ENCODE measurements at places on chromosomes 12 and 14. TPM values are rescaled to one million over a fixed set of nuclear protein-coding genes. Genes with fewer than 3 reads are reported as not detected.

DNA sequence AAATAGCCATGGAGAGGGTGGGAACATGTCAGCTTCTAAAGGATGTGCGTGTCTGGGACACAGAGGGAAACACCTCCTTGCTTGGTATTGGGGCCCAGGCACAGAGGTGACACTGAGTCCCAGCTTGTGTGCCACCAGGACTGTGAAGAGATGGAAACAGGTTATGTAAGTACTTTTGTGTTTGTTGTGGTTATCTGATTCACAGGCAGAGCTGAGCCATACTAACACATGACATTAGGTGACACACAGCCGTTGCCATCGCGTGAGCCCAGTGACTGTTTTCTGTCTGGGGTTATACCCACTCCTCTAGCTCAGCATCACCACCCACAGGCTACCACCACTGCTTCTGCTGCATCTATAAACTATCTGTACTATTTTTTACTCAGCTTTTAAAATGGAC lies 12.1 kb upstream of the FLVCR2 start:
- H3K4me3 ChIP-seq: peak overlapping the region; percentile 91
- H3K27ac ChIP-seq: peak overlapping the region; percentile 98
- H3K27me3 ChIP-seq: no peaks in the 10 kb centered on the region
- peaks cover 4% of the 10 kb centered on the region for H3K36me3 ChIP-seq
- H3K4me1 ChIP-seq: peaks cover 44% of the 10 kb centered on the region

DNA sequence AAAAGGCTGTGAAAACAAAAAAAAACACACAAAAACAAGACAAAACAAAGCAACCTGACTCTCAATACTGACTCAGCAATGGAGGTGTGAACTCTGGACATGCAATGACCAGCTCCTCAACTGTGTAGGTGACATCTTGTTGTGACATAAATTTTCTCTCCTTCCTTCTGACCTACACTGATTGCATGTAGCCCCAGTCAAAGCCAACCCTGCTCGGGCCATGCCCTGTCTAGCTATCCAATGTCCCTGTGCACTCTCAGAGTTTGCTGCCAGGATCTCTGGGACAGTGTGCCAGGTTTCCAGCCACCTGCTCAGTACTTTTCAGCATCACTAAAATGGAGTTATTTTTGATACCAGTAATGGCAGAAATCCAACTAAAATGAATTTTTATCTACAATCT lies 18.9 kb upstream of the CRACR2A start:
- H3K4me1 ChIP-seq: peaks cover 23% of the 10 kb centered on the region
- peak overlapping the region; percentile 70 for H3K27ac ChIP-seq
- no peaks in the 10 kb centered on the region for H3K27me3 ChIP-seq
- no peaks in the 10 kb centered on the region for H3K36me3 ChIP-seq
- H3K4me3 ChIP-seq: no peak overlapping the region

DNA sequence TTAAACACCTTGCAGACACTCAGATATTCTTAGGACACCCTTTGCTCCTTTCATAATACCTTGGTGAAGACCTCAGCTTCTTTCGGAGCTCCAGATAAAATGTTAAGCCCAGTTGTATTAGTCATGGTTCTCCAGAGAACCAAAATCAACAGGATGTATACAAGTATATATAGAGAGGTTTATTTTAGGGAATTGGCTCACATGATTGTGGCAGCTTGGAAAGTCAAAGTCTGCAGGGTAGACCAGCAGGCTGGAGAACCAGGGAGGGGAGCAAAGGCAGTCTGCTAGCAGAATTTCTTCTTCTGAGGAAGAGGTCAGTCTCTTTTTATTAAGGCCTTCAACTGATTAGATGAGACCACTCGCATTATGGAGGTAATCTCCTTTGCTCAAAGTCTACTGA lies 6.9 kb upstream of the IGF1 start:
- DNase-seq: no peak
- peaks cover 15% of the 10 kb centered on the region for H3K27me3 ChIP-seq
- H3K4me3 ChIP-seq: no peak overlapping the region
- peaks cover 3% of the 10 kb centered on the region for H3K4me1 ChIP-seq
- no peaks in the 10 kb centered on the region for H3K36me3 ChIP-seq

DNA sequence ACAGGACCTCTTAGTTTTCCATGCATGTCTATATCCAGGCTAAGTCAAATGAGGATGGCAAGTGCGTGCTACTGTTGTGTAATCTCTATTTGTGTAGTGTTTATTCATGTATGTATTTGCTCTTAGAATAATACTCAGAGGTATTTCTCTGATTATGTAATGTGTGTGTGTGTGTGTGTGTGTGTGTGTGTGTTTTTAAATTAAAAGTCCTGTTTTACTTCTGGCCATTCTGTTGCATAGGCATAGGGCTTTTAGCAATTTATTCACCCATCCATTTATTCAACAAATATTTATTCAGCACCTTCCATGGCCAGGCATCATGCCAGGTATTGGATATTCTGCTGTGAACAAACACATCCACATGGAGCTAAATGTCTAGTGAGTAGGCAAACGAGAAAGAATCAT lies 63.5 kb downstream of the PELI2 start:
- H3K4me3 ChIP-seq: no peak overlapping the region
- DNase-seq: no peak
- H3K36me3 ChIP-seq: peaks cover 10% of the 10 kb centered on the region
- H3K4me1 ChIP-seq: peaks cover 8% of the 10 kb centered on the region

DNA sequence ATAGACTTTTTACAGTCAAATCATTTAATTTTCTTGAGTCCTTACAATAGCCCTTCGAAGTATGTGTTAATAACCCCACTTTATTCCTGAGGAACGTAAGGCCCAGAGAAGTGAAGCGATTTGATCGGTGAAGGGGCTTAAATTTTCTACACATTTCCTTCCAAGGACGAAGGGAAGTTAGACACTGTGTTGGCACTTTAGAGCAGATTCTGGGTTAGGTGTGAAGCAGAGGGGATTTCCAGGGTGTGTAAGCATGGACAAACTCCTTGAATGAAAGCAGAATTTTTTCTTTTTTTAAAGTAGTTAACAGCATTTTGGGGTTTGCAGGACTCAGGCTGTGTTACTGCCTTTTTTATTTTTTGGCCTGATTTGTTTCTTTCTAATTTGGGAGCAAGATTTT lies 38.9 kb downstream of the PRORP start:
- no peak for DNase-seq
- H3K36me3 ChIP-seq: peaks cover 16% of the 10 kb centered on the region
- peak overlapping the region; percentile 19 for H3K4me3 ChIP-seq

DNA sequence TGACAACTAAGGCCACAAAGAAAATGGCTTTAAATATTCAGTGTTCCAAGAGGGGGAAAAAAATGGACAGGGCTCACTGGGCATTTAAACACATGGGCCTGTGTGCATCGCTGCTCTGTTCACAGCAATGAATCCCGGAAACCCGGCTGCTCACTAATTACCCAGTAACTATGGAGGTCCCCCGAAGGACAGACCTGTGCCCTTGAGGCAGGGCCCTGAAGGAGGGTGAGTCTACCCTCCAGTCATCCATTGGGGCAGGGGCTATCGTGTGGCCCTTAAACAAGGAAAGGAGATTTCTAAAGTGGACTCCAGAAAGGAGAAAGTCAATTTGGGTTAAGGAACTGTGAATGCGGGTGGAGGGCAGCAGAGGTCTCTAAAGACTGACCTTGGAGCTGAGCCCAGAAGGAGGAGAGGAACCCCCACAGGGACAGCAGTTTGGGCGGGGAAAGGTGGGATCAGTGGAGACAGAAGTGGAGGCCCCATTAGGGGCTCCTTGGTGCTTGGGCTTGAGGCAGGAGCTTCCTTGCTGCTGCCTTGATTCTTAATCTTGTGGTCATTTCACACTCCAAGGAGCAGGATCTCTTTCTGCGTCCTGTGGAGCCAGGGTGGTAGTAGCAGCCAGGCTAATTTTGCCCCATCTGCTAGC lies 1.4 kb upstream of the CLMN start:
- H3K4me1 ChIP-seq: peaks cover 17% of the 10 kb centered on the region
- no peak overlapping the region for H3K27ac ChIP-seq
- peaks cover 40% of the 10 kb centered on the region for H3K27me3 ChIP-seq
- peaks cover 2% of the 10 kb centered on the region for H3K36me3 ChIP-seq

GRCh38 chr14:61132894-61133293 lies 148.2 kb downstream of the TMEM30B start:
- H3K27ac ChIP-seq: no peak overlapping the region
- no peak for DNase-seq
- peaks cover 20% of the 10 kb centered on the region for H3K27me3 ChIP-seq
- H3K4me3 ChIP-seq: no peak overlapping the region
- H3K4me1 ChIP-seq: peaks cover 6% of the 10 kb centered on the region
- no peaks in the 10 kb centered on the region for H3K36me3 ChIP-seq

OTX2 gene
- not detected for total RNA-seq

DNA sequence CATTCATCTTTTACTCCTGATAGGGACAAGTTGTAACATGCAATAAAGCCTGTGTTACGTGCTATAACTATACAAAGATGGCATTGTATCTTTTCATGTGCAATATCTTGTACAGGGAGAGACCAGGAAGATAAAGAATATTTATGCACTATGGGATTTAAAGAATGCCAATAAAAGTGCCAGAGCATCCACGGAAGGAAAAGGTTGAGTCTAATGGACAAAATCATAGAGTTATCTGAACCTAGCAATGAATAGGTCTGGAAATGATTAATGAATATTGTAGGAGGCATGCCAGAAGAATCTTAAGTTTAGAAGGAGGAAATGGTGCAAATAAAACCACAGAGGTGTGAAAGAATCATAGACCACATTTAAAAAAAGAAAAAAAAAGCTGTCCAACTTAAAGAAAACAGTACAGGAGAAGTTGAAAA lies 263.9 kb downstream of the KCNC2 start:
- peaks cover 14% of the 10 kb centered on the region for H3K4me1 ChIP-seq
- no peak for DNase-seq
- peak overlapping the region; percentile 72 for H3K4me3 ChIP-seq
- no peaks in the 10 kb centered on the region for H3K36me3 ChIP-seq

GRCh38 chr14:60622917-60623257 lies 26.4 kb downstream of the SIX1 start:
- no peaks in the 10 kb centered on the region for H3K4me1 ChIP-seq
- no peaks in the 10 kb centered on the region for H3K36me3 ChIP-seq
- DNase-seq: no peak
- peaks cover 38% of the 10 kb centered on the region for H3K27me3 ChIP-seq

FBRSL1 gene
- total RNA-seq: 79.3 TPM

DNA sequence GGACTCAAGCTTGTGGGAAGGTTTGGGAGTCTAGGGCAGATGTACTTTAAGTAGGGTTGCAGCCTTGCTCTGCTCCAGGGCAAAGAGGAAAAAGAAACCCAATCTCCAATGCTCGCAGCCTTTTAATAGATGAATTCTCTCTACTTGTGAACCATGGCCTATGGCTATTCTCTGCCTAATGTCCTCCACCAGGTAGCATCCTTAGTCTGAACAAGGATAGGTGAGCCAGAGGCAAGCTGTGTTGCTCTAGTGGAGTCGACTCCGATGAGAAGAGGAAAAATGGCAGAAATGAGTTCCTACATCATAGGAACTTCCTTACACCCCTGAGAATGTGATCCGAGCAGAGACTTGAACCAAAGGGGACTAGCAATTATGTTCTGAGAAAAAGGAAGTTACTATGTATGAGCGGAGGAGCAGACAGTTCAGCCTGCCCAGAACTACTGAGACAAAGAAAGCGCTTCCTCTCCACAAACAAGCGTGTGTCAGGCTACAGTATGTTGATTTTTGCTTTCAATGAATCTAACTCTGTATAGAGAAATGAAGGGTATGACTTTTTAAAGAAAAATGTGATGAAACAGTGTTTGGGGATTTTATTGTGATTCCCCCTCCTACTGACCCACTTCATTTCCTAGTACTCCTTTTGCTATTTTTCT lies 153.6 kb upstream of the ARID2 start:
- H3K27me3 ChIP-seq: peaks cover 10% of the 10 kb centered on the region
- H3K36me3 ChIP-seq: no peaks in the 10 kb centered on the region
- H3K27ac ChIP-seq: no peak overlapping the region
- DNase-seq: no peak
- H3K4me3 ChIP-seq: no peak overlapping the region
- peaks cover 6% of the 10 kb centered on the region for H3K4me1 ChIP-seq

DNA sequence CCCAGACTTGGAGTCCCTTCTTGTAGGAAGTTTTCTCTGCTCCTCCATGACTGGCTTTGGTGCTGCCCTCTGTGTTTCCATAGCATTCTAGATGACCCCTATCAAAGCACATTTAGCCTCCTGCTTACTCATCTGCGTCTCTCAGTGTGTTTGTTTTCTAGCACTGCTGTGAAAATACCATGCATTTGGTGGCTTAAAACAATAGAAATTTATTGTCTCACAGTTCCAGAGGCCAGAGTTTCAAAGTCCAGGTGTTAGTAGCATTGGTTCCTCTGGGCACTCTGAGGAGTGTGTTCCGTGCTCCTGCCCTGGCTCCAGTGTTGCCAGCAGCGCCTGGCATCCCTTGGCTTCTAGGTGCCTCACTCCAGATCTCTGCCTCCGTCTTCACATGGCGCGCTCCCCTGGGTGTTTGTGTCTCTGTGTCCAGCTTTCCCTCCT lies 86.1 kb downstream of the CACNA1C start:
- H3K27ac ChIP-seq: no peak overlapping the region
- H3K27me3 ChIP-seq: peaks cover 35% of the 10 kb centered on the region
- H3K4me1 ChIP-seq: peaks cover 2% of the 10 kb centered on the region
- no peaks in the 10 kb centered on the region for H3K36me3 ChIP-seq
- DNase-seq: no peak

NEDD8 gene
- 99.5 TPM for total RNA-seq

CHGA gene
- not detected for total RNA-seq

- H3K27me3 ChIP-seq: peaks cover 33% of the 10 kb centered on the region
- DNase-seq: no peak
- H3K36me3 ChIP-seq: peaks cover 3% of the 10 kb centered on the region
- H3K27ac ChIP-seq: no peak overlapping the region
- H3K4me3 ChIP-seq: no peak overlapping the region
- H3K4me1 ChIP-seq: peaks cover 3% of the 10 kb centered on the region
Measured at GRCh38 chr14:95250936-95251335, 68.8 kb downstream of the CLMN start.

- no peaks in the 10 kb centered on the region for H3K36me3 ChIP-seq
- no peaks in the 10 kb centered on the region for H3K27me3 ChIP-seq
- H3K27ac ChIP-seq: no peak overlapping the region
- H3K4me3 ChIP-seq: no peak overlapping the region
- DNase-seq: no peak
Measured at GRCh38 chr14:83913476-83913875, 1616.5 kb upstream of the FLRT2 start.

ACOT6 gene
- total RNA-seq: not detected

GRCh38 chr12:79707830-79708229 lies 17.1 kb upstream of the PAWR start:
- DNase-seq: no peak
- H3K36me3 ChIP-seq: no peaks in the 10 kb centered on the region
- H3K4me1 ChIP-seq: no peaks in the 10 kb centered on the region
- no peak overlapping the region for H3K4me3 ChIP-seq

DNA sequence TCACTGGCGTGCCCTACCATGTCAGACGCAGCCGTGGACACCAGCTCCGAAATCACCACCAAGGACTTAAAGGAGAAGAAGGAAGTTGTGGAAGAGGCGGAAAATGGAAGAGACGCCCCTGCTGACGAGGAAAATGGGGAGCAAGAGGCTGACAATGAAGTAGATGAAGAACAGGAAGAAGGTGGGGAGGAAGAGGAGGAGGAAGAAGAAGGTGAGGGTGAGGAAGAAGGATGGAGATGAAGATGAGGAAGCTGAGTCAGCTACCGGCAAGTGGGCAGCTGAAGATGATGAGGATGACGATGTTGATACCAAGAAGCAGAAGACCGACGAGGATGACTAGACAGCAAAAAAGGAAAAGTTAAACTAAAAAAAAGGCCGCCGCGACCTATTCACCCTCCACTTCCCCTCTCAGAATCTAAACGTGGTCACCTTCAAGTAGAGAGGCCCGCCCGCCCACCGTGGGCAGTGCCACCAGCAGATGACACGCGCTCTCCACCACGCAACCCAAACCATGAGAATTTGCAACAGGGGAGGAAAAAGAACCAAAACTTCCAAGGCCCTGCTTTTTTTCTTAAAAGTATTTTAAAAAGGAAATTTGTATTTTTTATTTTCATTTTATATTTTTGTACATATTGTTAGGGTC lies 13.2 kb downstream of the TRIP11 start:
- H3K4me1 ChIP-seq: peaks cover 7% of the 10 kb centered on the region
- H3K36me3 ChIP-seq: peaks cover 7% of the 10 kb centered on the region
- no peak overlapping the region for H3K27ac ChIP-seq
- H3K27me3 ChIP-seq: no peaks in the 10 kb centered on the region

PZP gene
- not detected for total RNA-seq

PRB2 gene
- not detected for total RNA-seq
